Vagina (tissue), 2 donors: ENCODE measurements at places on chromosomes 11 and 22. TPM values are rescaled to one million over a fixed set of nuclear protein-coding genes. Genes with fewer than 3 reads are reported as not detected.
A peak's percentile ranks its signal among the peaks of the same experiment; 100 is the strongest.

The GGTLC2 gene
- not detected for total RNA-seq

- no peak overlapping the region for H3K4me3 ChIP-seq
- H3K27ac ChIP-seq = no peak overlapping the region
- DNase-seq = no peak
- no peaks in the 10 kb centered on the region for H3K4me1 ChIP-seq
These were observed 70.8 kb upstream of the MYOD1 start for GRCh38 chr11:17648528-17648927.

- no peaks in the 10 kb centered on the region for H3K27me3 ChIP-seq
- H3K27ac ChIP-seq = no peak overlapping the region
- no peaks in the 10 kb centered on the region for H3K36me3 ChIP-seq
- no peak for DNase-seq
- H3K4me1 ChIP-seq = peaks cover 7% of the 10 kb centered on the region
- no peak overlapping the region for H3K4me3 ChIP-seq
These were observed 14.6 kb upstream of the NRGN start for GRCh38 chr11:124724979-124725718.

- H3K27ac ChIP-seq = no peak overlapping the region
- H3K27me3 ChIP-seq = no peaks in the 10 kb centered on the region
- H3K4me3 ChIP-seq = no peak overlapping the region
- no peaks in the 10 kb centered on the region for H3K36me3 ChIP-seq
These were observed 201.2 kb upstream of the E2F8 start for GRCh38 chr11:19441752-19442553.

DNA sequence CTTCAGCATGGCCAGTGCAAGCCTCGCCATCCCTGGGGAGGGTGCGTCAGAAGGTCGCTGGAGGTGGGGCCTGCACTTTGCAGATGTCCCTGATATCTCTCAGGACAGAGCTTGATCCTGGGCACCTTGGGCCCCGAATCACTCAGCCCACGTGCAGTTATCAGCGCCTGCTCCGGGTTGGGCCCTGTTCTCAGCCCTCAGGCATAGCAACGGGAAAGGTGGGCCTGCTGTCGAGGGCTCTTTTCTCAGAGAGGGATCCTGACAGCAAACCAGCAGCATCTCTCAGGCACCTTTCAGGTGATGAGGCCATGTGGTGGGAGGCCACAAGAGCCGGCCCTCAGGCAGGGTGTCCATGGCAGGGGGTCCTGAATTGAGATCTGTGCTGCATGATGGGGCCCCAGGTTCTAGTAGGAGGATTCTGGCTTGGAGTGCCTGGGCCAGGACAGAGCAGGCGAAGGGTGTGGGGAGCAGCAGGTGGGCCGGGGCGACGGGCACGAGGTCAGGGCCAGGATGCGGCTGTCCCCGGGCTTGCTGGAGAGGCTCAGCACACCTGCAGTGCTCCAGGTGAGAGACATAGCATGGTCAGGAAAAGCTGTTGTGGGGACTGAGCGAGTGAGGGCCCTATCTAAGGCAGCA, 280.5 kb downstream of the TBC1D22A start:
- H3K36me3 ChIP-seq = no peaks in the 10 kb centered on the region
- no peak overlapping the region for H3K27ac ChIP-seq
- no peaks in the 10 kb centered on the region for H3K27me3 ChIP-seq
- DNase-seq = no peak

- no peak for DNase-seq
- H3K4me3 ChIP-seq = no peak overlapping the region
- peak overlapping the region; percentile 0 for H3K27ac ChIP-seq
- H3K27me3 ChIP-seq = no peaks in the 10 kb centered on the region
These were observed 3.8 kb downstream of the RSPH14 start for GRCh38 chr22:23137905-23138561.

DNA sequence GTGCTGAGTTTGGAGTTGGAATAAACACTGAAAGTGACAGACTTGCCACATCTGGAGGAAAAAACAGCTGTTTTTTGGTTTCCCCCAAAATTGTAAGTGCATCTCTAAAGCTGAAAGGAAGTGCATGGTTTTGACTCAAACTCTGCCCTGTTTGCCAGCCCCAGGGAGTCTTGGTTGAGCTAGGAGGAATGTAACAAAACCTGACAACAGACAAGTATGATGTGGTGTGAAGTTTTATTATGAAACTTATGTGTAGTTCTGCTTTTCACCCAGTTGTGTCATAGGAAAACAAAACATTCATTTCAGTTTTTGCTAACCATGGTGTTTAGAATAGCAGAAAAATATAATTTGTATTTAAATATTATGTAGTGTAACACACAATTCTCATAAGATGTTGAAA, 31.7 kb upstream of the PDE3B start:
- no peaks in the 10 kb centered on the region for H3K36me3 ChIP-seq
- no peaks in the 10 kb centered on the region for H3K4me1 ChIP-seq
- DNase-seq = no peak
- no peak overlapping the region for H3K27ac ChIP-seq

- H3K27ac ChIP-seq = no peak overlapping the region
- no peaks in the 10 kb centered on the region for H3K27me3 ChIP-seq
- DNase-seq = no peak
- no peak overlapping the region for H3K4me3 ChIP-seq
- no peaks in the 10 kb centered on the region for H3K4me1 ChIP-seq
- no peaks in the 10 kb centered on the region for H3K36me3 ChIP-seq
These were observed 34.6 kb upstream of the CEP126 start for GRCh38 chr11:101880222-101880621.

DNA sequence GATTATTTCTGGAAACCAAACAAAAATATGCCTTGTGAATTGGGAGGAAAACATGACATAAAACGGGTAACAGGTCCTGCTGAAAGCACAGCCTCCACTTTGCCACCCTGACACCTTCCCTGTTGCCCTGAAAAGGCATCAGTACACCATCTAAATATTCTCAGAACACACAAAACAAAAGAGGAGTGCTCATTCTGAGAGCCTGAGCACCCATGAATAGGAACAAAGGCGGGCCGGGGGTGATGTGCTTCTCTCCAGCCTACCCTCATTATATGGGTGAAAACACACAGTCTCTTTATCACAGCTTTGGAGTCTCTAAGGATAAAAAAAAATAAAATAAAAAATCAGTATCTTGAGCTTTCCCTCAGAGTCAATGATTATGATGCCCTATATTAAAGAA, 19.7 kb downstream of the SCUBE2 start:
- H3K4me3 ChIP-seq = no peak overlapping the region
- no peaks in the 10 kb centered on the region for H3K36me3 ChIP-seq
- peaks cover 9% of the 10 kb centered on the region for H3K4me1 ChIP-seq
- H3K27me3 ChIP-seq = no peaks in the 10 kb centered on the region
- DNase-seq = no peak

The NCAM1 gene
- 33.6 TPM for total RNA-seq

DNA sequence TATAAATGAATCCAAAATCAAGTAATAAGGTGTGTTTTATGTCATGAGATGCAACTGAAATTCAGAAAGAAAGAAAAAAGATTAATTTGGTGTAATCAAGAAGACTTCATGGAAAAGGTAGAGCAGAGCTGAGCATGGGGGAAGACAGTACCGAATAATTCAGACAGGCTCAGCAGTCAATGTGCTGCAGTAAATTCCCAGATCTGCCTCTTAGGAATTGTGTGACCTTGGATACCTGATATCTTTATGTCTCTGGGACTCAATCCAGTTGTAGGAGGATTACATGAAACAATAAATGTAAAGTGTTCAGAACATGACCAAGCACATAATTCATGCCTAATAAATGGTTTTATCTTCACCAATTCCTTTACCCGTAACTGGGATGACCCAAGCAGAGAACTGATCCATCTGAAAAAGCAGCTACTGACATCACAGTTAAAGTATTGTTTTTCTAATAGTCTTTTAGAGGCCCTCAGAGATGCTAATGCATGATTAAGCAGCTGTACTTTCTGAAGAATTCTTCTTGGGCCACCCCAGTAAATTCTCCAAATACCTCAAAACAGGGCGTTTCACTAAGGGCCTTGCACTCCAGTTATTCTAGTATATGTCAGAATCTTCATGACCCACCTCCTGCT, 7.8 kb downstream of the MS4A12 start:
- H3K27me3 ChIP-seq = no peaks in the 10 kb centered on the region
- no peaks in the 10 kb centered on the region for H3K4me1 ChIP-seq
- no peak overlapping the region for H3K27ac ChIP-seq
- no peak overlapping the region for H3K4me3 ChIP-seq

The IL18 gene
- 48.6 TPM for total RNA-seq
